ENCODE measurements at places on chromosomes 6 and 20.
A peak's percentile ranks its signal among the peaks of the same experiment; 100 is the strongest.

GRCh38 chr6:21915707-21916260, 322.2 kb downstream of the SOX4 start:
- DNase-seq: no peak

DNA sequence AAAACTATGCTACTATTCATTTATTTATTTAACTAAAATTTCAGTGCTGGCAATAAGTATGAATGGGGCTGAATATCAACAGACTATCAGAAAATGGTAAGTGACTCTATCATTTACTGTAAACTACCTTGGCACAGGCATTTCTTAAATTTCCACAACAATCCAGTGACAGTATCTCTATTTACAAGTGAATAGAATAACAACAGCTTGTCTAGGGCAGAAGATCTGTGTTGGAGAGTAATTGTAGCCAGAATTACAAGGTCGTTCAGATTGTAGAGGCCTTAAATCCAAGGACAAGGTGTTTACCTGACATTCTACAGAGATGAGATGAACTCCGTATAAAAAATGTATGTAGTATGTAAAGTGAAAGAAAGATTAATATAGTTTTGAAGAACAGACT, 193.8 kb upstream of the SIM1 start:
- no peak for DNase-seq

DNA sequence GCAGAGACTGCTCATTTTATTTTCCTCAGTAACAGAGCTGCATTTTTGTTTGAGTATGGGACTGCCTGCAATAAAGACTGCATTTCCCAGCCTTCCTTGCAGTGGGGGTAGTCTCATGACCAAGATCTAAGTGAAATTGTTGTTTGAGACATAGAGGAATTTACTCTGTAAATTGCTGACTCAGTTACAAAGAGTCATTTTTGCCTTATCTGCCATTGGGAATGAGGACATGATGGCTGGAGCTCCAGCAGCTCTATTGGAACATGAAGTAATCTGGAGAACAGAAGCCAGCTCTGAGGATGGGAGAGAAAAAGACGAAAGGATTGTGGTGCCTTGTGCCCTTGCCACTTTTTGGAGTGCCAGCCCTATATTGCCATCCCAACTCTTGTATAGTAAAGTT, 2.1 kb upstream of the CST11 start:
- no peak for DNase-seq

- no peak for DNase-seq
Observed at GRCh38 chr6:135479601-135480000, 17.9 kb downstream of the AHI1 start.

DNA sequence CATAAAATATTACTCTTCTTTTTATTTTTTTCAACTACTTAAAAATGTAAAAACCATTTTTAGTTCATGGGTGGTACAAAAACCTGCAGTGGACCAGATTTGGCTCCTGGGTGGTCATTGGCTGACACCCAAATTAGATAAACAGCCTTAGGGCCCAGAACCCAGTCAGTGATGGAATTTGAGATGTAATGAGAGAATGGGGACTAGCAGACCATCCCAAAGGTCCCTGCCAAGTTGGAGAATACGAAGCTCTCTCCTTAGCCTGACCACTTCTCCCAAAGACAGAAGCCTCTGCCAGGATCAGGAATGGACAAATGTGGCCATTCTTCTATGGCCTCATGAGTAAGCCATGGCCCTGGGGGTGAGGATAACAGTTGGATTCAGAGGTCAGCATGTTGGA, 194.7 kb downstream of the NFATC2 start:
- no peak for DNase-seq

GRCh38 chr6:108959972-108960582, 111.9 kb downstream of the ARMC2 start:
- no peak for DNase-seq

DNA sequence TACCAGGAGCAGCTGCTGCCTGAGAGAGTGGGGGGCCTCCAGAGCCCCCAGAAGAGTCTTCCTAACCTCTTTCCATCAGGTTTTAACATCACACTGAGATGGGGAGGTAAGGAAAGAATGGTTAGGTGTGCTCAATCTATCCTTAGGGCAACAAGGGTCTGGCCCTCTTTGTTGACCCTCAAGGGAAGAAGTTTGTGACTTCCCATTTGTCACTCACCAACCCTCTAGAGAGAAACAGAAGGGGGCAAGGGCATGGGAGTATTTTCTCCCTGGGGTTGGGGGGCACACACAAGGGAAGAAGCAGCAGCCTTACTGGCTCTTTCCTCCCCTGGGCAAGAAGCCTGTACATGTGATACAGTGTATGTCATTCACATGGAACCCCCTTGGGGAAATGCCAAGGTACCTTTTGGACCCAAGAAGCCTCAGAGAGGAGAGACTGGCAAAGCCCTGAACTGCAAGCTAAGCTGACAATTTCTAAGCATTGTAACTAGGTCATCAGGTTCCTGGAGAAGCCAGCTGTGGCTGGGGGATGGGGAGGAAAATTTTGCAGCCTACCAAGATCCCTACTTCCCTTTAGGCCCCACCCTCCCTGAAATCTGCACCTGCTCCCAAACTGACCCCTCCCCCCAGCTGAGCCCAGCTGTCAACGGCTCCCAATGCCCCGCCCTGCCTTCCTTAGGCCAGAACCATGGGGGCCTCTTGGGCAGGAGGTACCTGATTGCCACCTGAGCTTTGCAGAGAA, 14.5 kb downstream of the BCL2L1 start:
- DNase-seq: peak; percentile 98

- no peak for DNase-seq
Observed at GRCh38 chr6:43604174-43604573, 24.9 kb downstream of the GTPBP2 start.

DNA sequence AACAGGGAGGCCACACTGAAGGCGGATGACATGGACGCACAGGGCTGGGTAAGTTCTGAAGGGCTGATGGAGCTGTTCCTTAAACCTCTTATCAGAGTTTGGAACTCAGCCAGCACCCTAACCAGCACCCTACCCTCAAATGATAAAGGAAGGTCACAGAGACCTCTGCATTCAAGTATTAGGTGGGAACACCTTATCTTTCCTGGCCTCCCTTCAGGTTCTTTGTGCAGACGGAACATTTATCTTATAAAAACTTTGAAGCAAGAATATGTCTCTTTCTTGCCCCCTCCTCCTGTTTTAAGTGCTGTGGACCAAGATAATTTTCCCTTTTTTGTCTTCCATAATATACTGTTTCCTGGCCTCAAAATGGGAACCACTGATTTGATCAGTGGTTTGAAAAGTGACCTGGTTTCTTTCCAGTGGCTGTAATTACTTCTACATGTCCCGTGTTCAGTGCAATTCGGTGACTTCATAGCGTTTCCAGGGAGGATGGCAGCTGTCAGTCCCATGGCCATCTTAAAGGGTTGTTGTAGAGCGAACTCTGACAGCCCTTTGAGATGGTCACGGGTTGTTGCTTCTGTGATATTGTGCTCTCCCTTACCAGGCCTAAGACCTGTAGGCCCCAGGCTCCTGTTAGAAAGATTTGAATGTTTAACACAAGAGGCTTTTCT, 213.2 kb upstream of the MYLIP start:
- no peak for DNase-seq

- no peak for DNase-seq
Observed at GRCh38 chr20:41182296-41183212, 45.2 kb downstream of the PLCG1 start.

DNA sequence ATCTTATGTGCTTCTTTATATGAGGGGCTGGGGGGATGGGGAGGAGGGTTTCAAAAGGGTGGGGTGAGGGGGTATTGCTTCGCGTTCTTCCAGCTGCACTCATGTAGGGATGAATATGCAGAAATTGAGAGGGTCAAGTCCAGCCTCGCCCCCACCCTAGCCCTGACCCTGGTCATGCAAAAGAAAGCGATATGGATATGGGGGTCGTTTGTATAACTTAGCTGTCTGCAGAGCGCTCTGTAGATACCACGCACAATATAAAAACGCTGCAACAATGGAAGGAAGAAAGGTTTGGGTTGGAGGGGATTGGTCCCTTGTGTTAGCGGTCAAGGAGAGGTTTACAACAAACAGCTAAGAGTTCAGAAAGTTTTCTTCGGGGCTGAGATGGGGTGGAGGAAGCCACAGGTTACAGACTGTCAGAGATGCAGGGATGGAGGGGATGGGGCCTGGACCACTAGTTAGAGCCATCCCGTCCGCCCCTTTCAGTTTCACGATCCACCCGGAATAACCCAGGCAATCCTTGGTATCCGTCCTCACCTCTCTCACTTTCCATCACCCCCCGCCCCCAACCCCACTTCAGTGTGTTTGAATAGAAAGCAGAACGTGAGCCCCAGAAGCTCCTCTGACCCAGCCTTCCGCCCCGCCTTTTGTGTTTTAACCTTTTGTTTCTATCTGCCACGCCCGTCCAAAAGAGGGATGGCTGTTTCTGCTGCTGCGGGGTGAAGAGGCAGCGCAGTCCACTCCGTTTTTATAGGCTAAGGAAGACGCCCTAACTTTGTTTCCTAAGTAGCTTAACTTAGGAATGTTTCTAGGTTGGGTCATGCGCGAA, 73.5 kb downstream of the SOX4 start:
- no peak for DNase-seq

Data from NCI-H2171 (cell line).